Subcutaneous adipose tissue (tissue), 4 donors: ENCODE measurements at places on chromosomes 5 and 9. TPM values are rescaled to one million over a fixed set of nuclear protein-coding genes. Genes with fewer than 3 reads are reported as not detected.

Gene C1QTNF3
- total RNA-seq, result 5.3 TPM

Gene BTNL8
- total RNA-seq, result not detected

Gene SUSD3
- 1.1 TPM for total RNA-seq

Gene LCN6
- 5.2 TPM for total RNA-seq

Gene NUTM2G
- total RNA-seq, result not detected

Gene FCHSD1
- 23.1 TPM for total RNA-seq

Gene CCDC187
- not detected for total RNA-seq
